ENCODE measurements at places on chromosomes 5 and 9.
A peak's percentile ranks its signal among the peaks of the same experiment; 100 is the strongest.

- no peak for DNase-seq
Measured at GRCh38 chr9:114631166-114631565, 20.1 kb downstream of the TMEM268 start.

- no peak for DNase-seq
Measured at GRCh38 chr5:73434907-73435306, 13.7 kb downstream of the FOXD1 start.

DNA sequence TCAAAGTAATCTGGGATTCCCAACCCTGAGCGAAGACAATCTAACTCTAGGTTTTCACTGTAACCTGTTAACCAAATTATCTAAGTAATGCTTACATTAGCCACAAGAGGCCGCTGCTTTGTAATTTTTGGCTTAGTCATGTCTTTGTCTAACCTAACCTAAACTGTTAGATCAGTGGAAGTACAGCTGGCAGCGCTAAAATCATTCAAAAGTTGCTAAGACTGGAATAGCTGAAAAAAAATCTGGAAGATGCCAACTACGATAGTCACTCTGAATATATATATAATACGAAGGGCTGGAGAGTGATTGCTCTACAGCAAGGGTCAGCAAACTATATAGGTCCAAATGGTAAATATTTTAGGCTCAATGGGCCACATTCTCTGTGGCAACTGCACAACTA is 60.2 kb downstream of the FBXO38 start:
- DNase-seq = peak; percentile 59

GRCh38 chr5:140549237-140550144 is 2.0 kb downstream of the EIF4EBP3 start:
- DNase-seq = no peak

GRCh38 chr9:78788101-78788500 is 491.2 kb downstream of the PSAT1 start:
- DNase-seq = no peak

DNA sequence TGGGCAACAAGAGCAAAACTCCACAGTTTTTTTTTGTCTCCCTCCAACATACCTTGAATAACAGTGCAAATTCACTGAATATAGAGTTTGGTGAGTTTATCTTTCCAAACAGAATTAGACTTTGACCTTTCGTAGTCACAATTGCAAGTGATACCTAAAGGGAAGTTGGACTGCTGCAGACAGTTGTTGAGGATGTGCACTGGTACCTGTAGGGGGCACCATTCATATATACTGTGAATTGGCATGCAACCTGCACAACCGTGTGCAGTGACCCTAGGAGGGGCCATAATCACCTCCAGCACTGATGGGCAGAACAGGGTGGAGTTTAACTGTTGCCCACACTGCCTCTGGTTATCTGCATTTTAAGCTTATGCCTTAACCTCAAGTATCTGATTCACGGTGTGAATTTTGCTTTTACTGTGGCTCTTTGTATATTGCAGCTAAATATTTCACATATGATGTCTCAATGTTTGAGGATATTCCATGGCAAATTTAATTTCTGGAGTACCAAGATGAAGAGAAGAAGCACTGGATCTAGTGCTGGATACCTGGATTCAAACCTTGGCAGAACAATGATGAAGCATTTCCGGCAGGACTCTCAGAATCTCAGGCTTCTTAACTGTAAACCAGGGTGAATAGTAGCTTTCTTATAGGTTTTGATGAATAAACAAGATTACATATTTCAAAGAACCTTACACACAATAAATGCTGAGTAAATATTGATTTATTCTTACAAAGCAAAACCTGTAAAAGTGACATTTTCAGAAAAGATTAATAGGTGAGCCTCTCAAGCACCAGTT is 144.3 kb downstream of the ACTBL2 start:
- no peak for DNase-seq

- no peak for DNase-seq
Measured at GRCh38 chr9:91082731-91083130, 279.0 kb downstream of the AUH start.

DNA sequence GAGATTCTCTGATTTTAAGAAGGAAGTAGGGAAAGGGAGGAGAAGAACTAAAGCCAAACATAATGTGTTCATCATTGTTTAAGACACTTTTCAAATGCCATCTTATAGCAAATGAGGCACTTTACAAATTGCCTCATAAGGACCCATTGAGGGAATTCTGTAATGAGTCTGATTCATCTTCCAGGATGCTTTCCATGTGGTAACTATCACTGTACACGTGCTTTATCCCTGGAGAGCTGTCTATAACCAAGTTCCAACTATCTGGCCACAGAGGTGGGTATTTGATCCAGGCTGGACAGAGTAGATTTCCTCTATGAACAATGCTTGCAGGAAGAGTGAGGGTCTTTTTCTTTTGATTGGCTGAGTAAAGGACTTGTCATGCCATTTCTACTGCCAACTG is 183.5 kb upstream of the NFIB start:
- no peak for DNase-seq

DNA sequence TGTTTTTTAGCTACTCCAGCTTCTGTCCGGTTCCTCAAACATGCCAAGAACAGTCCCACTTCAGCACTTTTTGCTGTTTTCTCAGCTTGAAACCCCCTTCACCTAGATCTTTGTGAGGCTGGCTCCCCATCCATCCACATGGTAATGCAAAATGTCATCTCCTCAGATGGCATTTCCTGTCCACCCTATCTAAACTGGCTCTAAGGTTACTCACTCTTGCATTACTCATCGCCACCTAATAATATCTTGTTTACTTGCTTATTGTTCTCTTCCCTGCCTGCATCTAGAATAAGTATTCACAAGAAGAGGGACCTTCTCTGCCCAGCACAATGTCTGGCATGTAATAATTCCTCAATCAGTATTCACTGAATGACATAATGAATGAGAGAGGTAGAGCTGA is 220.1 kb downstream of the FAM114A2 start:
- no peak for DNase-seq

GRCh38 chr5:143992496-143992895 is 178.0 kb downstream of the YIPF5 start:
- DNase-seq = no peak
